NCI-H345 (cell line): ENCODE measurements at places on chromosomes 6 and 20.

DNA sequence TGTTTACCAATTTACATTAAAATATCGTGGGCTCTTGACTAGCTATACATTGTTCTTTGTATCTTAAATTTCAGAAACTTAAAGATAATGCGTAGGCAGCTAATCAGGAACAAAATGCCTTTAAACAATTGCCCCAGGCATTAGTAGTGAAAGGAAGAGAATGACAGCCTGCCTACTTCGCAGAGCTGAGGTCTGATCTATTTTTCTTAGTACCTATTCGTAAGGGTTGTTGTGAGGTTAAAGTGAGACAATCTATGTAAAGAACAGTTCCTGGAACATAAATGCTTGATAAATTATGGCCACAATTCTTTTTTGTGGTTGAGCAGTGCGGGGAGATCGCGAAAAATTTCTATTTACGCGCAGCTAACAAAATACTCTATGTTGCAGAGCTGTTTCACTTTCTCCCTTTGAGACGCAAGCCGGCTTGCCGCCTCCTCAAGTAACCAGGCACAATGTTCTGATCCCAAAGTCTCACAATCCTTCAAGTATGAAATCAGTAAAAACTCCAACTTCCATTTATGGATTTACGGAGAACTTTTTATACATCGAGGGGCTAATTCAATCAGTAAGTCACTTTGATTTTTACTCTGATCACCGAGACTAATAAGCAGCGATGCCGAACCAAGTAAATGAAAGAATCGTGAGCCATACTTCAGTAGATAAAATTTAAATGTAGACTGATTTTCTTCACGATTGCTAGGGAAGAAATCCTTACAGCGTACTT, 878 bp upstream of the PNRC1 start:
- peak; percentile 44 for DNase-seq

DNA sequence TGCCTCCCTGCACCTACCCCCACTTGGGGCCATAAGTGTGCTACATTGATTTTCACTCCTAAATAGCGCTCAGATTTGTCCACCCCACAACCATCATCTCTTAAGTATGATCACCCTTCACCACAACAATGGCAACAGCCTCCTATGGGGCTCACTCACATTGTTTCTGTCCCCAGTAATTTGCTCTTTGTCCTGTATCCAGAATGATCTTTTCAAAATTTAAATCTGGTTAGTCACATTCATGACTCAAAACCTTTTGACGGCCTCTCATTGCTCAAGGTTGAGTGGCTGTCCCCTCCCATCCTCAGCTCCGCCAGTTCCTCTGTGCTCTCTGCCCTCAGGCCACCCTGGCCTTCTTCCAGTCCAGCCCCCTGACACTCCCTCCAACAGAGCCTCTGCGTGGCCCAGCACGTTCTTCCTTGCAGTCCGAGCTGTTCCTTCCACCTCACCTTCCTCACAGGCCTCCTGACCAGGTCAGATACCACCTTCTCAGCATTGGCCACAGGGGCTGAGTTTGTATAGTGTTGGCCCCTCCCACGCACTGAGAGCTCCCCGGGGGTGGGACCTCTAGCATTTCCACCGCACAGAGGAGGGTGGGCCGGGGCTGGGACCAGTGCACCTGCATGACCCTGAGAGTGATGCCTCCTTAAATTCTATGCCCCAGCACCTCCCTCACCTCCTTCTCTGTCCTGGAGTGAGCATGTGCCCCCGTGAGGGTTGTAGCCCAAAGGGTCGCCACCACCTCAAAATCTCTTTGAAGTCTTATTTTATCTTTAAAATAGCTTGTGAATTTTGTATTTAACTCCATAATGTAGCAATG, 2.4 kb upstream of the PPP1R3G start:
- no peak for DNase-seq

- DNase-seq = no peak
Measured at GRCh38 chr20:18380908-18381529, 85.8 kb downstream of the DZANK1 start.

GRCh38 chr6:160065200-160065599, 56.4 kb upstream of the SLC22A1 start:
- no peak for DNase-seq

- peak; percentile 70 for DNase-seq
Measured at GRCh38 chr6:97394160-97394748, 111.2 kb upstream of the MMS22L start.

- no peak for DNase-seq
Measured at GRCh38 chr6:57087916-57088315, 2.1 kb upstream of the ZNF451 start.

DNA sequence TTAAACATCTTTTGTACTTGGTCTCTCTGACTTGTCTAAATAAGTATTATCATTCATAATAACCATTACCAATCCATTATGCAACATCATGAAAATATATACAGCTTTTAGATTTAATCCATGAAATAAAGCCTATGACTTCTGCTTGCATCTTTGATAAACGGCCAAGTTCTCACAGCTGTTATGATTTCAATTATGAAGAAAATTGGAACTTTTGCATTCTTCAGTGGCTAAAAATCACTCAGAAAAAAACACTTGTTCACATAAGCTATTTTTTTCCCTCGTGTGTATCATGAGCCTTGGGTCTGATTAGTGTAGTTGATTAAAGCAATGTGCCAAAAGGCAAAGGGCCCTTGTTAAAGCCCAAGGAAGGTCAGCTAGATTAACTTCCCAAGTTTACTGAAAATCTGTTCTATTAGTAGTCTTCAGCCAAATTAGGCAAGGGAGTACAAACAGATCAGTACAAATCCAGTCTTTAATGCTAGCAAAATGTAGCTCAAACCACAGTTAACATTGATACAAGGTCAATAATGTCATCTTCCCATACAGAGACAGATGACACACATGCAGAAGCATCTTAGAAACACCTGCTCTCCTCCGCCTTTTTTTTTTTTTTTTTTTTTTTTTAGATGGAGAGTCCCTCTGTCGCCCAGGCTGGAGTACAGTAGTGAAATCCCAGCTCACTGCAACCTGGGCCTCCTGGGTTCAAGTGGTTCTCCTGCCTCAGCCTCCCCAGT, 69.9 kb downstream of the SGK1 start:
- DNase-seq = no peak

DNA sequence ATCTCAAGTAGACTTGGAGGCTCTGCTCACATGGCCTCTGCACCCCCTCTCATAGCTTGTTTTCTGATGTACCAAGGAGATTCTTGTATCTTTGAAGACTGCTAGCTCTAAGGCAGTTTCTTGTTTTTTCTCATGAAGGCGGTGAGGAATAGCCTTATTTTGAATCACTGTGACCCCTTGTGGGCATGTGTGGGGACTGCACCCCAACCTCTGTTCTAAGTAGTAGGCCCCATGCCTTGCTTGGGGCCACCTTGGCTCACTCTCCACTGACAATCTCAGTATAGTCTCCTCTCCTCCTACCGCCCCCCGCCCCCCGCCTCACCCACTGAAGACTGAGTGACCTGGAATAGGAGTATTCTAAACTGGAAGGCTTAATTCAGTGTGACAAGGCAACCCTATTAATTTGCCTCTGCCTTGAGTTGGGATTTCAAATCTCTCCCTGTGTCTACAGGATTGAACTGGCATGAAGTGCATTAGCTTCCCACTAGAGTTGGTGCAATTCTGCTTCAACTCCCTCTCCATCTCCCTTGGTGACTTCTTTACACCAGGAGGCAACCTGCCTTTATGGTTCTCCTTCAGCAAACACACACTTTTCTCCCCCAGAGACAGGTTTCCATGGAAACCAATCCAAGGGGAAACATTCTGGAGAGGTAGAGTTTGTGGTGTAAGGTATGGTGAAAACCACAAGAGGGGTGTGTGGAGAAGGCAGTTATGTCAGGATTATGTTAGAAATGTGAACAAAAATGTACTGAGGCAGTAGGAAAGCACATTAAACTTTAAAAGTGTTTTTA, 75.4 kb upstream of the ECI2 start:
- DNase-seq = no peak

GRCh38 chr6:13712599-13712898, 914 bp upstream of the RANBP9 start:
- no peak for DNase-seq

DNA sequence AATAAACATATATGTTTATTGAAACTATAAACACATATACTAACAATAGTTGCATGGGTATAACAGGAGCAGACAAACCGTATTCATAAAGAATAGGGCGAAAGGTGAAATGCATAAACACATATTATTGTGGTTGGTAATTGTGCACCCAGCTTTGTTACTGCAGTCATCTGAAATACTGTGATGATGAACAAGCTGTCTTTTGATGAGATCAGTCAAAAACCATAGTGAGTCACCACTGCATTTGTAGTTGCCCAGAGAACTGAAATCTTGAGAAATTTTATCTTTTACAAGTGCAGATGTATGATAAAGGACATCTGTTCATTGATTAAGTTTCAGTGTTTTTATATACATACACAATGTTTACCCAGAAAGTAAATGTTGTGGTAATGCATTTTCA, 133.7 kb downstream of the MYO6 start:
- DNase-seq = no peak

GRCh38 chr6:126372626-126373025, 32.7 kb downstream of the CENPW start:
- no peak for DNase-seq

DNA sequence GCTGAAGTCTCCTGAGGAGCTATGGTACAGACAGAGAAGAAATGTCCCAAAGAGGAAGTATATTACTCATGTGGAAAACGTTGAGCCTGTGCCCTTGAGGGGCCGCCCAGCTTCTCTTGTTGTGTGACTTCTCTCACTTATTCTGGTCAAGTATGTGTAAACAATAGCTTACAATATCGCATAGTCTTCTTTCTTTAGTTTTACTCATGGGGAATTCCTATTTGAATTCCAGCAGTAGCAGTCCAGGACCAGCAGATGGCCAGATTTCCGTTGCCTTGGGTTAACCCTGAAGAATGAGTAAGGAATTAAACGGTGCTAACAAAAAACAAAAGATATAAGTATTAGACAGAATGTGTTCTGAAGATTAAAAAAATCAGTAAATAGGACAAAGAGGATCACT, 522.0 kb upstream of the GJE1 start:
- DNase-seq = no peak

DNA sequence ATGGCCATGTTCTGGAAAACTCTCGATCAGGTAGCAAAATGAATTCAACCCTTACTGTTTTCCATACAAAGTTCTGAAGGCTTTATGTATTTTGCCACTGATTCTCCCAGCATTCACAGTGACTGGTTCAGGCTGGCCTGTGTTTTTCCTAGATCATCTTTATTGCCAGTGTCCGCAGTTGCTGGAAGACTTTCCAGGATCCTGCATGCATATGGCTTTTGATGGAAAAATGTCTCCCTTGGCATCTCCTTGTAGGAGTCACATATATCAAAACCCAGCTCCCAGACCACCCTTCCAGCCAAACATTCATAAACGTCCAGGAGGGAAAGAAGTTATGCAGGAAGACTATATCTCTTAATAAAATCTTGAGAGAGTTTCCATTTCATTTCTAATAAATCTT, 588.8 kb downstream of the MAFB start:
- no peak for DNase-seq

DNA sequence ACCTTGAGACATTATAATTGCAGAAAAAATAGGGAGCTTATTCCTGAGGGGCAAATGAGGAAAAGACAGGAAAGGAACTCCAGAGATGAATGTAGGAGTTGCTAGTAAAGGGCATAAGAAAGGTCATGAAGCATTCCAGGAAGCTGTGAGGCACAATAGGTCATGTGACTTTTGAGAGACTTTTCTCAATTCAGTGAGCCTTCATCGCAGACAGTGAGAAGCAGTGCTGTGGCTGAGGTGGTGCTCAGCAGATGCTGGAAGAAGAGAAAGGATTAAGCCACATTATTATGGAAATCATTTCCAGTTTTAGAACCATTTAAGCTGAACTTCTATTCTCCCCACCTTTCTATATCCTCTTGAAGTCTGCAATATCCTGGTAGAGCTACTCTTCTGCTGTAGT, 4.1 kb downstream of the SPTLC3 start:
- DNase-seq = no peak

GRCh38 chr6:116136933-116137340, 11.0 kb upstream of the COL10A1 start:
- DNase-seq = no peak

DNA sequence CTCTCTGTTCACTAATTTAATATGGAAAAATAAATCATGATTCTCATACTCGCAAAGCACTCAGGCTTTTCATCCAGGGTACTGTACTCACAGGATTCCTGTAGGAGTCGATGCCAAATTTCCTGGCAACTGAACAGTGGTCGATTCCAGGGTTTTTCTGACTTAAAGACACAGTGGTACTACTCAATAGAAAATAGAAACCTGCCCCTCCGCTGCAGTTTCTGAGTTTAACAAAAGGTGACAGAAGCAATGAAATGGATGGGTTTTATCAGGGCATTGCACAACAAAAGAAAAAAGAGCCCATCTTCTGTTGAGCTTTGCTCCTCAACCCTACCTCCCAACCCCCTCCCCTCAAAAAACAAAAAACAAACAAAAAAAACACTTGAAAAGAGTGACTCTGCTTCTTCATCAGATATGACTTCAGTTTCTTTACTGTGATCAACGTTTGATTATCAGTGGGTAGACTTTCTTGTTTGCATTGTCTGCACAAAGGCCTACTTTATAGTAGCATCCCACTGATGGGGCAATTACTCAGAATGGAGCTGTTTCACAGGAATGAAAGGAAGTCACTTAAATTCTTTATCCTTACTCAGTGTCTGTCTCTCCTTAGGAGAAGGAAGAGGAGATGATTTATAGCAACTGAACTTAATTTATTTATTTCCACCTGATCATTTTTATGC, 96.2 kb upstream of the FOXO3 start:
- DNase-seq = no peak

GRCh38 chr6:39053854-39054576, 5.4 kb downstream of the GLP1R start:
- DNase-seq = no peak

GRCh38 chr20:63290677-63291472, 2.1 kb upstream of the COL20A1 start:
- no peak for DNase-seq

- peak; percentile 2 for DNase-seq
Measured at GRCh38 chr6:2353412-2354137, 108.2 kb upstream of the GMDS start.

GRCh38 chr6:87575423-87575822, 14.4 kb downstream of the RARS2 start:
- DNase-seq = peak; percentile 33

DNA sequence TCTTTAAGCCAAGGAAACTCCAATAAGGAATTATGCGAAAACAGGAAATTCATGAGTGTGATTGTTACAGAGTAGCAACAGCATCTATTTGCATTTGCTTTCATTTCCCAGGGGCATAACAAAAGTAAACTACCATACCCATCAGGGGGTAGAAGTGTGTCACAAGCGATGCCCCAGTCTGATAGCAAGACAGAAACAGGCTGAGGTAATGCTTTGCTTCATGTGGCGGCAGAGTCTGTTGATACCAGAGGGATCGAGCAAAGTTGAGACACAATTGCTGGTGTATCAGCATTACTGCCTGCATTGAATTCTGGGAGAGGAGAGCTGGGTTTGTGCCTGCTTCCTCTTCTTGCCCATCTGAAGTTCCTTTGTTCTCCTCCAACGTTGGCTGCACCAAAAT, 51.2 kb upstream of the LYRM2 start:
- DNase-seq = peak; percentile 17
